ENCODE measurements at places on chromosomes 13 and 19.

DNA sequence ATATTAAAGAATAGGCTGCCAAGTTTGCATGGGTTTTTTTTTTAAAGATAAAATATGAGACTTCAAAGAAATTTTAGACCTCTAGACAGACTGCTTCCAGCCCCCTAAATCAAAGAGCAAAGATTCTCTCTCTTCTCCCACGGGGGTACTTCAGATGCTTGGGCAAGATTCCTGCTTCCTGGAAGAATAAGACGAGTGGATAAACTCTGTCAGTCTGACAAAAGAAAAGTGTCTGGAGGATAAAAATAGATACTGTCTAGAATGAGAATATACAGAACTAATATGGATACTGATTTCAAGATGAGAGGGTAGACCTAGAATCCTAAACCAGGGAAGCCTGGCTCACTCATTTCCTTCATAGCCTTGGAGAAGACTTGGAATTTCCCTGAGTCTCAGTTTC, 435.1 kb downstream of the FOXO1 start:
- no peak for DNase-seq

- no peak for DNase-seq
These were observed 10.0 kb upstream of the EPSTI1 start for GRCh38 chr13:43002021-43002420.

DNA sequence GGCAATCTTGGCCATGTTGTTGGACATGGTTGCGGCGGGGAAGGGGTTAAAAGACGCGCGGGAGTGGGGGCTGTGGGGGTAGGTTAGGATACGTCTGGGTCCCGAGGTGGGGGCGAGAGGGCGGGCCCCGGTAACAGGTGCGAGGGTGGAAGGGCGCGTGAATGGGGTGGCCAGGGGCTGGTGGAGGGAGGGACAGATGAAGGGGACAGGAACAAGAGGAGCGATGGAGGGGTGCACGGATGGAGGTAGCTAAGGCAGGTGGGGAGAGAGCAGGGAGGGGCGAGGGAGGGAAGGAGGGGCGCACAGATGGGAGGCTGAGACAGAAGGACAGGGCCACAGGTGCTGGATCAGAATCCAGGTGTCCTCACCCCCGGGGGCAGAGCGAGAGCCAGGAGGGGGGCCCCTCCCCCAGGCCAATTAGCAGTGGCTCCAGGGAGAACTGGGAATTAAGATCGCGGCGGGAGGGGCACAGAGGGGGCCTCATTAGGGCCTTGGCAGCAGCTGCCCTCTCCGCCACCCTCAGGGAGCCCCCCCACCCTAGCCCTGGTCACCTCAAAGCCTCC, 1.3 kb downstream of the GNG8 start:
- no peak for DNase-seq

DNA sequence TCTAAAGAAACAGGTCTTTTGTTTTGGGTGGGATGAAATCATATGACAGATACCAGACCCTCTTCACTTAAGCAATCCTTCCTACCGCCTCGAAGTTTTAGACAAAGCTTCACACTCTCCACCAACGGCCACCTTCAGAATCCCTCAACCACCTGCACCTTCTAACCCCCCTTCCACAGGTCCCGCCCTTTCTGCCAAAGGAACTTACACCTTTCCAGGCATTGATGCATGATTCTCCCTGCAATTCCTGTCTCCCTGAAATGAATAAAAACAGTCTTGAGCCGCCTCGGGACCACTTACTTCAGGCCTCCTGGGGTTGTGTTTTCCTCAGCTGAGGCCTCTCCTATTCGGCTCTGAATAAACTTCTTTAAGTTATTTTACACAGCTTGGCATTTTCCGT, 859 bp downstream of the ZNF433 start:
- DNase-seq = no peak

DNA sequence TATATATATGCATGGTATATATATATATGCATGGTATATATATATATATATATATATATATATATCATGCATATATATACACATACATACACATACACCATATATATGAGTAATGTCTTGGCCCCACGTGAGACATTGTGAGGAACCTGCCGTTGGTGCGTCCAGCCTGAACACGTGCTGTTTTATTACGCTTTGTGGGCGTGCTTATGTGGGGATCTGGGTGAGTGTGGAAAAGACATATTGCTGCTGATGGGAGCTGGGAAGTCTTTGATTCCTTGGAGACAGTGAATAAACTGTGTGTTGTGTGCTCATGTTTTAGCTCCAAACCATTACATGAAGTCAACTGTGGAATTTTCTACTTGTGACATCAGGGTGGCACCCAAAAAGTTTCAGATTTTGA, 28.9 kb downstream of the KCTD15 start:
- DNase-seq = no peak

GRCh38 chr13:109859898-109860297, 73.5 kb upstream of the IRS2 start:
- DNase-seq = no peak

- peak; percentile 58 for DNase-seq
These were observed 2.9 kb upstream of the C19orf85 start for GRCh38 chr19:55467236-55468053.

DNA sequence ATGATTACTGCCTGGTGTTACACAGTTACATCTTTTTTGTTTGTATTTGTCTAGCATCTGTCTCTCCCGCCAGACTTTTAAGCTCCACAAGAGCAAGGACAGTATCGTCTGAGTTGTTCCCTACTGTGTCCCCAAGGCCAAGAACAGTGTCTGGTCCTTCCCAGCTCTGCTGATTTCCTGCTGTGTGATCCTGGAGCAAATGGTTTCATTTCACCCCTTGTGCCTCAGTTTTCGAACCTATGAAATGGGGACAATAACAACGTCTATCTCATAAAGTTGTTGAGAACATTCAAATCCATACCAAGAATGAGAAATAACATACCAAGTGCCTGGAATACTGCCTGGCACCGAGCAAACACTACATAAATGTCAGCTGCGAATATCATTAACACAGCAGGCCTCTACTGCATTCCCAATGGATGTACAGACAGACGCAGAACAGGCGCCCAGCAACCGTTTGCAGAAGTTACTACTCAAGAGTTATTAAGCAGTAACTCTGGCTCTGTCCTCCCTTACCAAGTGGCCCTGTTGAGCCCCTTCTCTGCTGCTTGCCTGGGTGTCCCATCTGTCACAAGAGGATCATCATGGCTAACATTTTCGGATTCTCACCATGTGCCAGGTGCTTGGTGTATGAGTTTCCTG, 11.4 kb downstream of the XRCC1 start:
- DNase-seq = no peak

DNA sequence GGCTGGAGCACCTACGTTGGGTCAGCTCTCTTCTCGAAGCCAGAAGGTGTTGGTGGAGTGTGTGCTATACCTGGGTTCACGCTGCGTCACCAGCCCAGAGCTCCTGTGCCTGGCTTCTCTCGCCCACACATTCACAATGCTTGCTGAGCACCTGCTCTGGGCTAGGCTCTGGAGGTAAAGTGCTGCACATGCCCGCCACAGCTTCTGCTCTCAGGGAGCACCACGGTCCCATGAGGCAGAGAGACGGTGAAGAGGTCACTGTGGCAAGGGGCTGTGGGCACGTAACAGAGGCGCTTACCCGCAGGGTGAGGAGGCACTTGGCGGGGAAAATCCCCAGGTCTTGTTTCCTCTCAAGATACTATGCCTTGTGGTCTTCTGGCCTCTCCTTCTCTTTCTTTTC, 174.2 kb downstream of the TEX29 start:
- DNase-seq = no peak

GRCh38 chr13:50374517-50374916, 359.3 kb downstream of the KCNRG start:
- DNase-seq = no peak

- DNase-seq = no peak
These were observed 5.5 kb downstream of the C2CD4C start for GRCh38 chr19:403221-404027.

- peak; percentile 38 for DNase-seq
These were observed 73.4 kb downstream of the COL4A2 start for GRCh38 chr13:110380359-110381028.

DNA sequence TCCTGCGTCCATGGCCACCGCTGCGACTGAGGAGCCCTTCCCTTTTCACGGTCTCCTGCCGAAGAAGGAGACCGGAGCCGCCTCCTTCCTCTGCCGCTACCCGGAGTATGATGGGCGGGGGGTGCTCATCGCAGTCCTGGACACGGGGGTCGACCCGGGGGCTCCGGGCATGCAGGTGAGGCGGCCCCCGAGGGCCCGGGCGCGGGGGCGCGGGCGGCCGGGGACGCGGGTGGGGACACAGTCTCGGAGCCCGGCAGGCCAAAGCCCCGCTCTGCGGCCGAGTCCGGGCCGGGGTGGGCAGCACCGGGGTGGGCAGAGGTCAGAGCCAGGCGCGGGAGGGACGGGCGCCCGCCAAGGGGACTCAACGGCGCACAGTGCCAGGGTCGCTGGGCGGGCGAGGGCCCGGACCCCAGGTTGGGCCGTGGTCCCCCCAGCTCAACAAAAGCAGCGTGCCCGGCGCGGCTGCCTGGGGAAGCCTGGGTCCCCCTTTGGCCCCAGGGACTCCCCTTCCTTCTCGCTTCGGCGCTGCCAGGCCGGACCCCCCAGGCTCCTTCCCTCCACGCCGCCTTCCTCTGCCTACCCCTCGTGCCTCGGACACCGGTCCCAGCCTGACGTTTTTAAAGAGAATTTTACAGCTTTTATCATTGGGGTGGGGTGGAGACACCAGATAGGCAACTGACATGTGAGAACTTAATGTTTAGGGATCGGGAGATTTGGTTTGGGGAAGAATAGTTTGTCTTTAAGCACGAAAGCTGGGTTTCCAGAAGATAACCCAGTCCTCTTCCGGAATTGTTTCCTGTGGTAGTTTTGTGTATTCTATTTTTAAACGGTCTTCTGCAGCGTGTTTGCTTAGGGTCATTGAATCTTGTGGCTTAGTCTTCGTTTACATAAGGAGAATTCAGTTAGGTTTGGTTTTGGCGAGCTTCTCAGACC, 509 bp downstream of the TPP2 start:
- peak; percentile 24 for DNase-seq

DNA sequence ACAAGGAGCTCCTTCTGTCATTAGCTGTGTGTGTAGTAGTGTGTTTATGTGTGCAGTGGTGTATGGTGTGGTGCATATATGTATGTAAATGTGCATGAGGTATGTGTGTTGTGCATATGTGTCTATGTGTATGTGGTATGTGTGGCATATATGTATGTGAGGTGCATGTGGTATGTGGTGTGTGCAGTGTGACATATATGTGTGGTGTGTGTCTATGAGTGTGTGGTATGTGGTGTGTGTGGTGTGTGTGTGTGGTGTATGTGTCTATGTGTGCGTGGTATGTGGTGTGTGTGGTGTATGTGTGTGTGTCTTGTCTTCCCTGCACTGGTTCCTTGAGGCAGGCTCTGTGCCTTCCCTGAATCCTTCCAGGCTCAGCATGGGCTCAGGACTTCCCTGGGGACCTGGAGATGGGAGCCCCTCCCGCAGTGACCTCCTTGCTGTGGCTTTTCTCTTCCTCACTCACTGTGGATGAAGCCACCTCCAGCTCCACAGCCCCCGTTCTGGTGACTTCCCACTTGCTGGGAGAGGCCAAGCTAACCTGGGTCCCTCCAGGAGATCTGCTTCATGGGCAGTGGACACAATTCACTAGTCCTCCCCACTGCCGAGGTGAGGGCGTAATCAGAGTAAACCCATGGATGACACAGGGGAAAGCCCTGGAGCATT, 64.2 kb downstream of the CCDC70 start:
- DNase-seq = no peak

DNA sequence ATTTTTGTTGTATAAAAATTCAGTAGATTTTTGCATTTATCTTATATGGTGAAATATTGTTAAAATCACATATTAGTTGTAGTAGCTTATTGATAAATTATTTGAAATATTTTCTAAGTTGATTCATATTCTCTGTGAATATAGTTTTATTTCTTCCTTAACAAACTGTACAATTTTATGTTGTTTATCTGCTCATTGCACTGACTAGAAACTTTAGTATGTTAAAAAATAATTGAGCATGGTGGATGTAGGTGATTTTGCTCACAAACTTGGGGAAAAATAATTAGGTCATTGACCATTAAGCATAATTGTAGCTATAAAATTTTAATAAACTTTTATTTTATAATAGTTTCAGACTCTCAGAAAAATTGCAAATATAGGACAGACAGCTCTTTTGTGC, 1445.3 kb upstream of the MIR17HG start:
- no peak for DNase-seq

DNA sequence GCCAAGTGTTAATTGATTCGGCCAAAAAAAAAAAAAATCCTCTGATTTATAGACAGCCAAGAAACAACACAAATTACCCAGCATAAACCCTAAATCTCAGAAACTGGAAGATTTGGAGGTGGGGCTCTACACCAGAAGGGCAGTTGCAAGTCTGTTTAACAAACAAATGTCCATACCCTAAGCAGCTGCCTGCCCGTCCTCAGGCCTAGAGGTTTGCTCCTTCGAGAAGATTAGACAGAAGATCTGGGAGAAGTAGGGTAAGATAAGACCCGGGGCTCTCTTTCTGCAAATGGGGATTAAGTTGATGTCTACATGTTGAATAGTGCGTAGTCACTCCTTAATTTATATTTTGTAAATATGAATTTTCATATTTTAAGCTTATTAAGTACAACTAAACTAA, 3.4 kb upstream of the N4BP2L1 start:
- no peak for DNase-seq

GRCh38 chr19:44260343-44260681, 626 bp downstream of the ZNF233 start:
- DNase-seq = no peak

Data from Caki2 (cell line).